Stimulated activated naive CD8-positive, alpha-beta T cell treated with anti-CD3 and anti-CD28 coated beads, Interleukin-15, Interleukin-2, amounts not matched to agents 100 U/mL and 50 U/mL, for 24 hours (primary cell): ENCODE measurements at places on chromosomes 13 and 19.

- DNase-seq = peak; percentile 76
Observed at GRCh38 chr19:17001603-17002183, 24.9 kb downstream of the CPAMD8 start.

- DNase-seq = no peak
Observed at GRCh38 chr19:6109947-6110346, 353 bp downstream of the RFX2 start.

GRCh38 chr13:41960211-41960636 is 685 bp downstream of the VWA8 start:
- no peak for DNase-seq

DNA sequence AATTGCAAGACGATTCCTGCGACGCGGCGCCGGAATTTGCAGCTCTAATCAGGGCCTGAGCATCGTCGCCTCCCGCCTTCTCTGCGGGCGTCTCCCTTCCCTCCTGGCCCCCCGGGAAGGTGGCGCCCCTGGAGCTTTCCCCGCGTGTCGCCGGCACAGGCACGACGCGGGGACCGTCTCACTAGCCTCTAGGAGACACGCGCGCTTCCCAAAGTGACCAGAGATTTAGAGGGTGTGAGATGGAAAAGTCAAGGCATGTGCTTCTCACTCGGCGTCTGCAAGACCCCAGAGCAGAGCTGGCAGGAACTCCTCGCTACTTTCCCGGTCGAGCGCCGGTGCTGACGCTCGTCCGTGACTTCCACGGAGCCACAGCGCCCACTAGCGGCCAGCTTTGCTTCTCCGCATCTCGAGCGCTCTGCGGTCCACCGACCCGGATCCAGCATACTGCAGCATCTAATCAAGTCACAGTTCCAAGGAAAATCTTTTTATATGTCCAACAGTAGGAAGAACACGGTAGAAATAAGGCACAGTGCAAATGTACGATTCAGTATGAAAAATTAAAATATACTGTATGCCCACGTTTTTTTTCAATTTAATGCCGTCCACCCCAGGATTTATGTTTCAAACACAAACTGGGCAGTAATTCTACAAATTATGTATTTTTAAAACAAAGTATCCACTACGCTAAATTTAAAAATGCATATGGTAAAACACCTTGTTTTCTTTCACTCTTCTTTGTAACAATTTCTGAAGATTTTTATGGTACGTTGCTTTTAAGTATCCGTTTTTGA is 977 bp upstream of the EFNB2 start:
- peak; percentile 93 for DNase-seq

GRCh38 chr13:39025433-39025839 is 12.5 kb downstream of the PROSER1 start:
- no peak for DNase-seq

- no peak for DNase-seq
Observed at GRCh38 chr19:50005428-50005827, 19.7 kb downstream of the VRK3 start.

DNA sequence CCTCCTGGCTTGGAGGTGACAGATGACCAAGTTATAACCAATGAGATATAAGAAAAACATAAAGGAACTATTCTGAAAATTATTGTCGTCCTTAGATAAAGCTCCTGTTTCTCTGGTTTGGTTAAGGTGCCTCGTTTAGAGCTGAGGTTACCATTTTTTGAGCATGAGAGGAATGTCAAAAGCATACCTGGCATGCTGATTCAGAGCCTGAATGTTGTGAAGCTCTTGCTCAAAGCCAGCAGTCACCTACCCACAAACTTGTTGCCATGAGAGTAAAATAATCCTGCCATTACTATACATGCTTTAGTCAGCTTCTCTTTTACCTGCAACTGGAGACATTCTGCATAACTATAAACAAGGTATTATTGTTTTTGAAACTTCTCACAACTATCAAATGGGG is 1116.2 kb downstream of the DIAPH3 start:
- DNase-seq = no peak

DNA sequence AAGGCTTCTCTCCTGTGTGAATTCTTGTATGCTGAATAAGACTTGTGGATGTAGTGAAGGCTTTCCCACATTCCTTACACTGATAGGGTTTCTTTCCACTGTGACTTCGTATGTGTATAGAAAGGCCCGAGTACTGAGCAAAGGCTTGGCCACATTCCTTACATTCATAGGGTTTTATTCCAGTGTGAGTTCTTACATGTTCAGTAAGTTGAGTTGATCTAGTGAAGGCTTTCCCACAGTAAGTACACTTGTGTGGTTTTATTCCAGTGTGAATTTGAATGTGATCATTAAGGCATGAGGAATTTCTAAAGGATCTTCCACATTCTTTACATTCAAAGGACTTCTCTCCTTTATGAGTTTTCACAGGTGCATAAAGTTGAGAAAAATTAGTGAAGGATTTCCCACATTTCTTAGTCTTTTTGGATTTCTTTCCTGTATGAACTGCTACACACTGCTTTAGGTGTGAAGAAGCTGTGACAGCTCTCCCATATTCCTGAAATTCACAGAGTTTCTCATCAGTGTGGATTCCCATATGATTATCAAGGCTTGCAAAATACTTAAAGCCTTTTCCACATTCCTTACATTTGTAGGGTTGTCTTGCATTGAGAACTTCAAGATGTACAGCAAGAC is 10.4 kb downstream of the ZNF561 start:
- DNase-seq = no peak

DNA sequence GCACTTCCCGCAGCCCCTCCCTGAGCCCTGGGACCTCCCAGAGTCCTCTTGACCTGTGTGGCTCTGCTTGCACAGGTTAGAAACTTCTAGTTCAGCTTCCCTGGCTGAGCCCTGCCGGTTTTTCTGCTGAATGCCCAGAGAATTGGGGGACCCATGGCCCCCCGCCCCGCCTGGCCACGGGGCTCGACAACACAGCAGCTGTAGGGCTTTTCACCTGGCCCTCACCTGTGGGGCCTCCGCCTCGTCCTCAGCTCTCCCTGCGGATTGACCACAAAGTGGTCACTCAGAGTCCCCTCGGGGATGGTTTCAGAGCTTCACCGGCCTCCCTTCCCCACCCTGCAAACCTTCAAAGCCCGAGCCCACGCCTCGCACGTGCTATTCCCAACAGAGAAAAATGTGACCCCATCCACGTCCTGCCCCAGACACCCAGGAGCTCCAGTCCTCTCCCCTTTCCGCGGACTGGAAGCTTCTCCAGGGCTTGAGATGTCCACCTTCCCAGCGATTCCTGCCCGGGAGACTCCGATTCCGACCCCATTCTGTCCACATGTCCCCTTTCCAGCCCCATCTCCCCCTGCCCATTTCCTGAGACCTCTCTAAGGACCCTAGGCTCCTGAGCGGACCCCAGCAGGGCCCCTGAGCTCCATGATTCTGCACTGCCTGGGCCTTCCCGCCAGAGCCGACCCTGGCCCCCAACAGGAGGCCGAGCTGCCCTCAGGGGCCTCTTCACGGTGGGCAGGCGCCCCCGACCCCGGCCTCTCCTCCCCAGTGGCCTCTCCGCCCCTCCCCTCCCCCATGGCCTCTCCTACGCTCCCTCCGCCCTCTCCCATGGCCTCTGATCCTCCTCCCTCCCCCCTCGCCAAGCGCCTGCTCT is 41.9 kb downstream of the ANKRD10 start:
- no peak for DNase-seq

DNA sequence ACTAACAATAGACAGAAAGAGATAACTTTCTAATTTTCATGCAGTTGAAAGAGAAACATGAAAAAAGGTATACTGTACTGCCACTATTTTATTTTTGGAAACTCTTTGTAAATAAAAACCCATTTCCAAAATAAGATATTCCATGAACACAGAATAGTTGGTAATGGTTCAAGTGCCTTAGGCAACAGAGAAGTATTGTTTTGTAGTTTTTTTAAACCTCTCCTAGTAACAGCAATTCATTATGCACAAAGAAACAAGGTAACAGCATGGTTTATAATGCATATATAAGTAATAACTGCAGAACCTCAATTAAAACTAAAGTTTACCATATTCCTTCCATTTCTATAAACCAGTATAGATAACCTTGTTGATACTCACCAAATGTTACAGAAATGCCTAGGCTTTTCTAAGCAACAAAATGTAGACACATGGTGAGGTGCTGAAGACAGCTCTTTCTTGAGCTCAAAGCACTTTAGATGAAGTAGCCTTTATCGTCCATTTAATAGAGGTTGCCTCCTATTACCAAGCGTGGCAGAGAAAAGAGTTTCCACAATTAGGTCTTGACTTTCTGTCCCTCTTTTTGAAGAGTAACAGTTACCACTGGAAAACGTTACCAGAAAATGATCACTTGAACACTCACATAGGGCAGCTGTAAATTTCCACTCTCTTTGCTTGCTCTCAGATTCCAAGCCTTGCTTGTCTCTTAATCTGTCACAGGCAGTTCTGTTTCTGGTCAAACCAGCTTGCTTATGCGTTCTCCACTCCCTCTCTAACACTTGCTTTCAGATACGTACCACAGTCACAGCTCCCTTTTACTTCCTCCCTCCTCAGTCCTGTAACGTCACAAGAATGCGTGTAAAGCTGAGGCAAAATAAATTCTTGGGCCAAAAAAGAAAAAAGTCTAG is 42.9 kb downstream of the CAB39L start:
- DNase-seq = no peak

DNA sequence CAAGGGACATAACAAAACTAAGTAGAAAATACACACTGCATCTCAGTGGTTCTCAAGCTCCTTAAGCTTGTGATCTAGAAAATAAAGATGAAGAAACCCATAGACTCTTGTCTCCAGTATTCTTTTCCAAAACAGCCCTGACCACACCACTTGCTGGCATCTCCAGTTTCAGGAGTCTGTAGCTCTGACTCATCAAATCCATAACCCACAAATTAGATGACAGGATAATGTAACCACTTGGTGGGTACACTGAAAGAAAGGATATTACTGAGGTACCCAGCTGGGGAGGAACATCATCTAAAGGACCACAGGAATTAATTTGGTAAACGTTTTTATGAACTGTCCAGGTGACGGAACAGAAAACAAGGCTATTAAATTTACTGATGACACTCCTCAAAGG is 214.7 kb downstream of the VWA8 start:
- DNase-seq = no peak

GRCh38 chr19:44627631-44628030 is 14.3 kb downstream of the IGSF23 start:
- no peak for DNase-seq

DNA sequence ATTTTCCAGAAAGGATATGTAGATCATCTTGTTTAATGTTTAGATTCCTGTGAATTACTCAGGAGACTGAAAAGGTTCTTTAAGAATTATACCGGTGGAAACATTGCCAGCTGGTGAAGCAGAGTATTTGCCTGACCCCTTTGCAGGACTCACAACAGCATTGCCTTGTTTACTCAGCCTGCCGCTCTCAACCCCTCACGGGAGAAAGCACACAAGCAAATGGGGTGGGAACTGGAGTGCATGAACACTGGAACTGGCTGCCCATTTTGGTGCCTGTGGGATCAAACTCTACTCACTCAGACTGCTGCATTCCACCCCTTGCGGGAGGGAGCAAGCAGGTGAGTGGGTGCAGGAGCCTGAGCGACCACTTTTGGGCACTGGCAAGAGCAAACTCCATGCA is 804.7 kb upstream of the SLITRK1 start:
- DNase-seq = no peak

DNA sequence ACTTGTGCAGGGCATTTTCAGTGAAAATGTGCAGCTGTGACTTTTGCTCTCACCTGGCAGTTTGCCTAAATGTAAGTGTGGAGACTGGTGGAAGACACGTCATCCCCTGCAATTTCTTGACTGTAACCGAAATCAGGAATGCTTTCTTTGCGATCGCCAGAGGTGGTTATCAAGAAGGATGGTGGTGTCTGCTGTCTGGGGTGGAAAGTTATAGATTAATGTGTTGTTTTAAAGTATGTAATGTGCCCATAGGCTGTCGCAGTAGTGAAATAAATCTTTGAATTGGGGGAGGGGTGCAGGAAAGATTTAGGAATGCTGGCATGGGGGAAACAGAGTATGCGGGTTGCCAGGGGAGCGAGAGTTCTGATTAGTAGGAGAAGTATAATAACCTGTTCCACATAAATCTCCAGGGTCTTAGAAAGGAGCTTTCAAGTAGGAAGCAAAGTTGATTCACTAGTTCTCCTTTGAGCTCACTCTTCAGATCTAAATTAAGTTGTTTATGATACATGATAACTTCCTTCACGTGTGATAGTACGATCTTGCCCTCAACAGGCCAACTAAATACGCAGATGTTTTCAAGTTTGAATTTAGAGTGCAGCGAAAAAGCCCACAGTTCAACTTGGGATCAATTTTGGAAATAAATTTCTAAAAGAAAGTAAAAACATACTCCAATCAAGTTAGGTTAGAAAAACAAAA is 1520.0 kb upstream of the SLC10A2 start:
- DNase-seq = no peak

GRCh38 chr13:109778102-109778542 is 8.3 kb downstream of the IRS2 start:
- DNase-seq = no peak

DNA sequence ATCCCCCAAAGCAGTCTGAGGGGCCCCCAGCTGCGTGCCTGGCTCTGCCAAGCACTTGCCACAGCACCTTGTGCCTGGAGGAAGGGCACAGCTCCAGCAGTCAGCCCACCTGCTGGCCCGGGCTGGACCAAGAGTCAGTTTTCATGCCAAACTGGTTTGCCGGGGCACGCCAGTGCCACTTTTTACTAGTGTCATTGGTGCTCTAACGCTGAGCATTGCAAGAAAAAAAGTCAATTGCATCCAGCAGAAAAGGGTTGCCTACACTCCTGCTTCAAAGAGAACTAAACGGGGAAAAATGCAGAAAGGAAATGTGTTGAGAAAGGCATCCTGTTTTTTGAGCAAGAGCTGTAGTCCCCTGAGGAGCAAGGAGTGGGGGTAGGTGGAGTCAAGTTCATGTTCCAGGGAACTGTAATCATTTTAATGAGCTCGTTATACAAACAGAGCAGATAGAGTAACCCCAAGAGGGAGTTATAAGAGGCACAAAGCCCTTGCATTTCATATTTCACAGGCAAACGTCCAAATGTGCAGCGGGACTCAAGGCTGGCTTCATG is 68.4 kb downstream of the F2RL3 start:
- no peak for DNase-seq

- no peak for DNase-seq
Observed at GRCh38 chr13:33205804-33206221, 79.7 kb downstream of the STARD13 start.

- DNase-seq = no peak
Observed at GRCh38 chr13:110576070-110576394, 14.5 kb upstream of the RAB20 start.

DNA sequence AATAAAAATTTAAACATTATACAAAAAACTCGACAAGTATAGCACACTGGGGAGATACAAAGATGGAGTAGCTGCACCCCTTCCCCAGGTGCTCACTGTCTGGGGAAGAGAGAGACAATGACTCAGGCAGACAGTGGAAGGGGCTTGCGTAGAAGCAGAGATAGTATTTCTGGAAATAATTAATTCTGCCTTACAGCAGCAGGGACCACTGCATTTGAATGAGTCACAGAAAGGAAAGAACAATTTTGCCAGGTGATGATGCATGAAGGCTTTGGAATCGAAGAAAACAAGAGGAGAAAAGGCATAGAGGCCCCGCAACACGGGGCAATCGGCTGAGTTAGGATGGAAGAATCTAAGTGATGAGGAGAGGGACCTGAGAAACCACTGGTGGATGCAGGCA is 447.4 kb downstream of the EFNB2 start:
- no peak for DNase-seq

GRCh38 chr19:3367628-3368440 is 1.5 kb downstream of the NFIC start:
- no peak for DNase-seq
